ENCODE measurements at places on chromosomes 7 and 10. TPM values are rescaled to one million over a fixed set of nuclear protein-coding genes. Genes with fewer than 3 reads are reported as not detected.

GRCh38 chr10:12431151-12432101 lies 82.1 kb downstream of the CAMK1D start:
- no peak for DNase-seq

- peak; percentile 41 for DNase-seq
Measured at GRCh38 chr7:87876869-87877234, 559 bp downstream of the DBF4 start.

Gene NEUROG3
- total RNA-seq, result not detected

Gene TMEM273
- not detected for total RNA-seq

DNA sequence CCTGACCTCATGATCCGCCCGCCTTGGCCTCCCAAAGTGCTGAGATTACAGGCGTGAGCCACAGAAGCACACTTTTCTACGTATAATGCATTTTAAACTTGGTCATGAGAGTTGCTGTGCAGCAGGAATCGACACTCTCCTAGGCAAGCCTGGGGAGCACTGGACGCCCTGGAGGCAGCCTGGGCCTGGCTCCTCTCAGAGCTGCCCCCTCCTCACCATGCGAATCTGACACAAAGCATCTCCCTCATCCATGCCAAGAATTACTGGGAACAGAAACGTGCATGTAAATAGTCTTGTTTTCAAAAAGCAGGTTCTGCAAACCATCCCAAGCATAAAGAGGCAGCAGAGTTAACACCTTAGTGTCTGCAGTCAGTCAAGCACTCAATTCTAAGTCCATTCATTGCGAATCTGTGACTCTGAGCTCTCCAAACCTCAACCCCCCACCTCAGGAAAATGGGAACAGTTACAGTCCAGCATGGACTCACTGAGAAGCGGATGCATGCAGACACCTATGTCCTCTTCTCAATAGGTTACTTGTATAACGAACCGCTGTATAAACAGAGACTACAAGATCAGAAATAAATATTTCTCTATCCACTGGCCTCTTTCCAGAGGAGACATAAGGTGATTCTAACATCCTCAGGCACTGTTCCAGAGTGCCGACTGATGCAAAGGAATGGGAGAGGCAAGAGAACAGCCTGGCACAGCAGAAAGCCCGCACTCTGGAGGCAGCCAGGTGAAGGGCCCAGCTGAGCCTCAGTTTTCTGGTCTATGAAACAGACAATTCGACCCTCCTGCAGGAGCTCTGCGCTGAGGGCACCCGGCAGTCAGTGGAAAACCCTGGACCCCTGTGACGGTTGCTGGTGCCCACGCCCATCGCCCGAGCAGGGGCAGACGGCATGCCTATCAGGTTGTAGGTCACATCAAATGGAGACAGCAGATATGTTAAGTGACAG lies 68.9 kb downstream of the MAD1L1 start:
- no peak for DNase-seq

- DNase-seq, result peak; percentile 99
Measured at GRCh38 chr10:50375051-50375452, 123.7 kb upstream of the ASAH2 start.

Gene NKX6-2
- not detected for total RNA-seq

- DNase-seq, result no peak
Measured at GRCh38 chr7:17300012-17300411, 1.6 kb downstream of the AHR start.
